ENCODE measurements at places on chromosomes 1 and 21.

GRCh38 chr1:226293553-226293920 lies 15.4 kb downstream of the LIN9 start:
- no peak for DNase-seq

DNA sequence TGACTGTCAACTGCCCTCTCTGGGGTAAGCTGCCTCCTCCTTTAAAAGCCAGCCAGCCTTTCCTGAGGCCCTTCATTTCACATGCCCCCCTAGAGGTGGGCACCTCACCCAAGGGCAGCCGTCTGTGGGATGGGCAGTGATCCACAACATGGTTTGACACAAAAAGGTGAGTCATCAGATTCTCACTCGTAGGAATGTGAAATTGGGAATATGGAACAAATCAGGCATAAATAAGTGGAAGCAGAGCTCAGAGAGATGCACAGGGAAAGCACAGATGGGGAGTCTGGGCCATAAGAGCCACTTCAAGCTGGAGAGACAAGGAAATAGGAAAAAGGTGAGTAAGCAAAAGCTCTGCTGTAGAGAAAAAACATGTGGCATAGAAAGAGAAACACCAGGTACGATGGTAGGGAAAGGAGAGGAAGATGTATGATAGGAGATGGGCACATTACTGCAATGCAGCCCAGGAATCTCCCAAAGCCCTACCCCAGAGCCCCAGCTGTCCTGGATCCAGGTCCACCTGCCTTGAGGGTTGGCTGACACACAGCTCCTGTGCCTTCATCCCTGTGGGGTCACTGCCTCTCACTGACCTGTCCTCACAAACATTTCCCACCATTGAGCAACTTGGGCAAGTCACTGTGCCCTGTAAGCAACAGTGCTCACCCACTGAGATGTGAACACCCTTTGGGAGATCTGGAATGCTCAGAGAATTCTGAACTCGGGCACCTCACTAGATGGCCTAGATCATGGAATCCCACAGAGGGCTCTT lies 86.6 kb downstream of the ASTN1 start:
- DNase-seq, result no peak

DNA sequence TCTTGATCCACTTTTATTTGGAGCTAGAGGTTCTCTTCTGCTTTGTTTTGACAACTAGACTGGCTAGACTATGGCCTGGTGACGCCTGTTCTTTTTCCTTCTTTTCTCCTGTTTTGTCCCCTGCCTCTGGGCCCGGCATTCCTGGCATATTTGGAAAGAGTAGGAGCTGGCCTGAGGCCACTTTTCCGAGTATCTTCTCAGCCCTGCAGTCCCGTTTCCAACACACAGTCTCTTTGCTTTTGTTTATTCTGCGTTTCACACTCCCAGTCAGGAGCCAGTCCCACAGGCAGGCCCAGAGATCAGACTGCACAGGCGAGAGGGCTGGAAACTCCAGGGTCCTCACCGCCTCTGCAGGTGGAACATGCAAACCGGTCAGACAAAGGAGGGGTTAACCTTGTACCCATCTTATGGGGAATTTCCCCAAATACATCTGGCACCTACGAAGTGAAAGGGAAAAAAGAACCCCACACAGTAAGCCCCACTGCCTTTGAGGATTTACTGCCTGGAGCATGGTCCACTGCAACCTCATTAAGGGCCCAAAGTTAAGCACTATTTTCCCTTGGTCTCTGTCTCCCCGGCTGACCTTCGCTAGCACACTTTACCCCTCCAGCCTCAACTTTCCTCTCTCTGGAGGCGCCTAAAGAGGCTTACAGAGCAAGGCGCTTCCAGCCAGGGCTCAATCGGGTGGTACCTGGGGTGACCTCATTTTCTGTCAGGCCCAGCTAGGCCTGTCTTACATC lies 141.1 kb downstream of the TOMM20 start:
- DNase-seq, result no peak

DNA sequence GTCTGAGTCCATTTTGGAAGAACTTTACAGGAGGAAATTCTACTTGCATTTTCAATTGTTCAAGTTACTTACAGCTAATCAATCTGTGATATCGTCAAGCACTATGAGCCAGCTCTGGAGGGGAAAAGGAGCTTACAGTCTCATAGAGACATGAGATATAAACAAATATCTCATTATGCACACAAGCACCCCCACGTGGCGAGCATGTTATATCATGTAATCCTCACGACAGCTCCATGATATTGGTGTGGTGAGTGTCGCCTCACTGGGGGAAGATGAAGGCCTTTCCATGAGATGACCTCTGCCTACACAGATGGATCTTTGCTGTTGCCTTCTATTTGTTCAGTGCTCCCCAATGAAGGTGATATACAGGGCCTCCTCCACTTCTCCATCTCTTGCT lies 34.6 kb downstream of the TNR start:
- no peak for DNase-seq

- DNase-seq, result peak; percentile 73
Observed at GRCh38 chr21:44299458-44300261, at the start of gene PFKL. Gene PFKL (plus strand): TSS chr21:44300053. CDS start chr21:44300106, 53 bp downstream.

DNA sequence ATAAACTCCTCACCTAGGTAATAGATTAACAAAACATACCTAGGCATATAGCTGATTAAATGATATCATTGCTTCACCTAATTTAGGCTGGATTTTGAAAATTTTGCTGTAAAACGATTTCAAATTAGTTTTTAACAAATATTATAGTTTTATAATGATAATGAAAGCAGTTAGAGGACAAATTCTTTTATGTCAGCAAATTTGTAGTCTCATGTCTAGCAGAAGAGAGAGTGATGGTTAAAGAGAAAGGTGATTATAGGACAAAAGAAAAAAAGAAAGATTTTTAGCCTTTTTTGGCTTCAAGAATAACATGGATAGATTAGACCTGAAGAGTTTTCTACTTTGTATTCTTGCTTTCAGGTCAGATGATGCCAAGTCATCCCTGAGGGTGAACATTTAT lies 3.6 kb upstream of the DPH5 start:
- DNase-seq, result no peak

DNA sequence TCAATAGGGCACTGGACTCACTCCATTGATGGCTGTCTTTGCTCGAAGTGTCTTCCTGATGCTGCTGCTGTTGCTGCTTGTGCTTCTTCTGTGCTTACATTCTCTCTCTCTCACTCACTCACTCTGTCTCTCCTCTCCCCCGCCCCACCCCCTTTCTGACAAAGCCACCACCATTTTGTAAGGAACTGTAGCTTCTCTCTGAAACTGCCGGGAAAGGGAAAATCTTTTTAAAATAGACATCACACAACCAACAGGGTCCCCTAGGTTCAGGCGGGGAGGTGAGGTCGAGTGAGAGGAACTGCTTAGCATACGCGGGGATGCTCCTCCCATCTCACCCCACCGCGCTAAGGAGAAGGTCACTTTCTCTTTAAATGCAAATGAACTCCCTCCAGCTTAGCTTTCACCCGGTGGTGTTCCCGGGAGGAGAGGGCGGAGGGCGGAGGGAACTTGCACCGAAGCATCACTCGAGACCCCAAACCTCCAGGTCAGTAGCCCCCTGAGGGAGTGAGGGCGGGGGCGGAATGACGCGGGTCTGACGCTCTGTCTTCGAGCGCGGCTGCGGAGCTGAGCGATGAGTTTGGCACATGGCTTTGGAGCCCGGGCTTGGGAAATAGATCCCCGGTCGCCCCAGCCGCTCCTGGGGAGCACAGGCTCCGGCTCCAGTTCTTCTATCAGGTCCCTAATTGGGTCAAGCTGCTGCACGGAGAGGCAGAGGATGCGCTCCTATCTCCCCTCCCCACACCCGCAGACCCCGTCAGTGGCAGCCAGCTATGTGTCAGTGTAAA lies at the start of gene CCDC28B:
Gene CCDC28B (plus strand): TSS at position 370 of the 785 bp plus-strand sequence. CDS start 1,341 bp downstream, outside the sequence.
- peak; percentile 46 for DNase-seq

GRCh38 chr1:72915581-72915980 lies 633.2 kb upstream of the NEGR1 start:
- no peak for DNase-seq

- no peak for DNase-seq
Observed at GRCh38 chr1:63663301-63663700, 70.1 kb downstream of the PGM1 start.
